ENCODE measurements at places on chromosomes 12 and 14.

DNA sequence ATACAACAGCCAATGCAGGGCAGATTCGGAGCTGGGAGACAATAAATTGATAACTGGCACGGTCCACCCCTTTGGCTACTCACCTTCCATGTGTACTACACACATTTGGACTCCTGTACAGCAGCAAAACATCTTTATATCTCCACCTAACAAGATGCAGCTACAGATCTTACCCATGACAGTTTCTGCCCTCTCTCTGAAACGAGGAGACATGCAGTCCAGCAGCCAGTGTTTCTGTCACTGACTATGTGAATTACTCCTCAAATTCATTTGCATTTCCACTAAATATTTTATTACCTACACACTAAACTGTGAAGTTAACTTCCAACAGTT lies 58.7 kb upstream of the BEGAIN start:
- DNase-seq = no peak

DNA sequence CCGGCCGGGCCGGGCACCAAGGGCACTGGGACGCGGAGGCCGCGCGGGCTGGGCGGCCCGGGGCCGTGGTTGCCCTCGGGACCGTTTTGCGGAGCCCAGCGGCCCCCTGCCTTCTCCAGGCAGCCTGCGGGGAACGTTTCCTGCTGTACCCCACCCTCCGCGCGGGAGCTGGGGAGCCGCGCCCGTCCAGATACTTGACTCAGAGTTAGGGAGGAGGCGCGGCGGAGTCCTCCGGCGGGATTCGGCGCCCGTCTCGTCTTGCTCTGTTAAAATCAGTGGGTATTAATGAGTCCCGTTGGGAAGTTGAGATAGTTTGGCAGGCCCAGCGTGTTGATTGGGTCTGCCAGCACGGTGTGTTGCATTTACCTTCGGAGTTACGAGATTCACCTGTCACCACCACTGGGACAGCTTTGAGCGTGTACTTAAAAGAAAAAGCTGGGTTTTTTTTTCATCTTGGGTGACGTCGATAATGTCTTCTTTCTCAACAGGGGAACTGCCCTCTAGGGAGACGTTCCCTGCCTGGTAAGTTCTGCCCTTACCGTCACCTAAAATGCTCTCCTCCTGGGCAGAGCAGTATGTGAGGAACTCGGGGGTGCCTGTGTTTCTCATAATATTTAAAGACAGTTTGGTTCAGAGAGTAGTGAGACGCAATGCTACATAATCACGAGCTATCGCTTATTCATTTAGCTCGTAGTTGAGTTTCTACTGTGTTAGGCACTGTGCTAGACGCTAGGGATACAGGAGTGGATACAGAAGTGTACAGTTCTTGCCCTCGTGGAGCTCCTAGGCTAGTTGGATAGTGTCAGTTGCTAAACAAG lies 596 bp downstream of the DLST start:
- DNase-seq = peak; percentile 61

DNA sequence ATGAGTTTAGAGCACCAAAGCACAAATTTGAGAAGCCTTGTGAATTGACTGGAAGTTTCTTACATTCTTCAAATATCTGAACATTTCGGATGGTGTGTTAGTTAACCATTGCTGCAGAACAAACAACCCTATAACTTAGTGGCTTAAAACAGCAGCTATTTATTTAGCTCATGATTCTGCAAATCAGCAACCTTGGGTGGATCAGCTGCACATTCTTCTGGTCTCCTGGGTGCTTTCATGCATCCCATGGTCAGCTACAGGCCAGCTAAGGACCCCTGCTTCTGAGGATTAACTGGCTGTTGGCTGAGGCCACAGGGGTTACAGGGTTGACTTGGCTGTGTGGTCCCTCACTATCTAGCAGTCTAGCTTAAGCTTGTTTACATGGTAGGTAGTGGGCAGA lies 114.0 kb upstream of the HIF1A start:
- no peak for DNase-seq

GRCh38 chr12:33628087-33628486 lies 188.5 kb upstream of the SYT10 start:
- DNase-seq = no peak

GRCh38 chr14:102993523-102993922 lies 63.8 kb downstream of the CDC42BPB start:
- no peak for DNase-seq

DNA sequence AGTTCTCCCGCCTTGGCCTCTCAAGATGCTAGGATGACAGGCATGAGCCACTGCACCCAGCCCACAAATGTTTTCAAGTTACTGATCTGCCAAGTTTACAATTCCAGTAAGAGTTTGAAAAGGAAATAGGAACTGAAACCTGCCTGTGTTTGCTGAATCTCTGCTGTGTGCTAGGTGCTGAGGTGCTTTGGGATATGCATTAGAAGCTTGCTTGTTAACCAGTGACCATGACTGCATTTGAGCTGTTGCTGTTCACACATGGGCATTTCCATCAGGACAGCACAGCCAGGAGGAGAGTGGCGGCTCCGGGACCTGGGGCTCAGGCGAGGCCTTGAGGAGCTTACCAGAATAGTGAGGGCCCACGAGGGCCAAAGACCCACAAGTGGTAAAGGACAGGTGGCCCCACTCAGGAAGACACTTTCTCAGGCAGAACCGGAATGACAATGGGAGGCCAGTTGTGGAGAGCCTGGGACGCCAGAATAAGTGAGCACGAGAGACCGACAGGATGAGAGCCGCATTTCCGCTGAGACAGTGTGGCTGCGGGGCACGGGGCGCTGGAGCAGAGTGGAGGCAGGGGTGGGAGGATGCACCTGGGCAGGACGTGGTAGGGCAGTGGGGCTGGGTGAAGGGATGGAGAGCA lies 54.5 kb upstream of the MMP17 start:
- DNase-seq = no peak
